ENCODE measurements at places on chromosomes 11 and 22.
A peak's percentile ranks its signal among the peaks of the same experiment; 100 is the strongest.

- no peaks in the 10 kb centered on the region for H3K4me1 ChIP-seq
- H3K27ac ChIP-seq: no peak overlapping the region
- no peak for DNase-seq
- peaks cover 42% of the 10 kb centered on the region for H3K27me3 ChIP-seq
- H3K36me3 ChIP-seq: no peaks in the 10 kb centered on the region
Observed at GRCh38 chr22:36901411-36902142, 11.9 kb upstream of the CSF2RB start.

DNA sequence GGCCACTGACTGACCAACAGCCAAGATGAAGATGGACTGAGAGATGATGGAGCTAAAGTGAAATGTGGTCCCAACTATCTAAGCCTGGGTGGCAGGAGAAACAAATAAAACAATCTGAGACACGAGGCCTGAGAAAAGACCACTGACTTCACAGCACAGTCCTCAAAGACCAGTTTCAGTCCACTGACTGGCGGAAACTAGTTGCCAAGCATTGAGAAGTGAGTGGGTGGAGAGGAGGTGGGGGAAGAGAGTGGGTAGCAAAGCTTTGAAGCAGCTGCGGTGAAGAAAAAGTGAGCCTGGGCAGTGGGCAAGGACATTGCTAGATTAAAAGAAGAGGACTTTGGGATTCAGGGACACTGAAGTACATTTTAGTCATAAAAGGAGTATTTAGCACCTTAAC, 1.9 kb downstream of the MS4A1 start:
- no peak overlapping the region for H3K4me3 ChIP-seq
- H3K36me3 ChIP-seq: no peaks in the 10 kb centered on the region
- no peaks in the 10 kb centered on the region for H3K4me1 ChIP-seq
- H3K27me3 ChIP-seq: peaks cover 6% of the 10 kb centered on the region

DNA sequence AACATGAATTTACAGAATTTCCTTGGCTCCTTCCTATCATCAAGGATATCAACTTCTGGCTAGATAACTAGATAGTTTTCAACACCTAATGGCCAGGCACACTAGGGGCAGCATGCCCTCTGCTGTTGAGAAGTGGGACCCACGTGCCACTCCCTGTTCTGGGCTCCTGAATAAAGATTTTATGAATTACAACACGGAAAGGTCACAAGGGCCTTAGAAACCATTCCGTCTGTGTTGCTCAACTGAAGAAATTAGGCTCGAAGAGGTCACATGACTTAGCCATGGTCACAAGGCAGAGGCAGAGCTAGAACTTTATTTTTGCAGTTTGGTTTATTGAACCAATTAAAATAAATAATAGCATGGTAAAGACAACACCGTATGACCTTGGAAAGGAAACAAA, 36.0 kb downstream of the PRCP start:
- H3K27ac ChIP-seq: no peak overlapping the region
- H3K36me3 ChIP-seq: no peaks in the 10 kb centered on the region
- H3K4me1 ChIP-seq: peaks cover 4% of the 10 kb centered on the region
- H3K4me3 ChIP-seq: no peak overlapping the region
- no peak for DNase-seq

GRCh38 chr22:30201945-30202344, 44.6 kb downstream of the LIF start:
- H3K4me1 ChIP-seq: peaks cover 59% of the 10 kb centered on the region
- peak overlapping the region; percentile 99 for H3K27ac ChIP-seq
- no peak overlapping the region for H3K4me3 ChIP-seq
- DNase-seq: peak; percentile 19

GRCh38 chr11:118877487-118878162, 6.1 kb upstream of the CXCR5 start:
- no peaks in the 10 kb centered on the region for H3K4me1 ChIP-seq
- no peak for DNase-seq
- no peak overlapping the region for H3K4me3 ChIP-seq
- peaks cover 4% of the 10 kb centered on the region for H3K27me3 ChIP-seq

GRCh38 chr11:12411806-12412727, 34.7 kb downstream of the PARVA start:
- H3K27me3 ChIP-seq: no peaks in the 10 kb centered on the region
- no peaks in the 10 kb centered on the region for H3K36me3 ChIP-seq
- DNase-seq: peak; percentile 45
- H3K4me1 ChIP-seq: peaks cover 72% of the 10 kb centered on the region
- H3K4me3 ChIP-seq: no peak overlapping the region

GRCh38 chr11:70544774-70545609, 146.7 kb downstream of the CTTN start:
- no peak for DNase-seq
- H3K4me1 ChIP-seq: peaks cover 4% of the 10 kb centered on the region
- H3K27ac ChIP-seq: no peak overlapping the region
- H3K27me3 ChIP-seq: no peaks in the 10 kb centered on the region

DNA sequence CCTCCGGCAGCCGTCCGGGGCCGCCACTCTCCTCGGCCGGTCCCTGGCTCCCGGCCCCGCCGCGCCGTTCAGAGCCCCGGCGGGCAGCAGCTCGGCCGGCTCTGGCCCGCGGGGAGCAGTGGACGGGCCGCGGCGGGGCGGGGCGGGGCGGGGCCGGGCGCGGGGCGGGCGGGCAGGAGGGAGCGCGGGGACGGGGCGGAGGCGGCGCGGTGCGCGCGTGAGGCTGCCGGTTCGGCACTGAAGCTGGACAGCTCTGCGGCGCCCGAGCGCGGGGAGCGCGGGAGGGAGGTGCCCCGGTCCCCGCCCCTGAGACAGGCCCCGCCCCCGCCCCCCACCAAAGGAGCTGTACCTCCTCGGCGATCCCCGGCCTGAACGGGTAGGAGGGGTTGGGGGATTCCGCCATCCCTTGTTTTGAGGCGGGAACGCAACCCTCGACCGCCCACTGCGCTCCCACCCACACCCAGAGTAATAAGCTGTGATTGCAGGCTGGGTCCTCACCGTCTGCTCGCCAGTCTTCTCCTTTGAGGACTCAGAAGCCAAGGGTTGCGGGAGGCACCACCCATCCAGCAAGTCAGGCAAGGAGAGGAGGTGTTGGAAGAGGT, at the start of gene DRD2:
Gene DRD2 (minus strand): TSS at position 239 of the 602 bp plus-strand sequence. CDS start 50,747 bp downstream, outside the sequence.
- peaks cover 92% of the 10 kb centered on the region for H3K27me3 ChIP-seq
- peak within 1 kb of the TSS; percentile 65 for H3K4me3 ChIP-seq
- peak; percentile 44 for DNase-seq
- H3K36me3 ChIP-seq: no peaks in the 10 kb centered on the region

- H3K4me3 ChIP-seq: no peak overlapping the region
- H3K27ac ChIP-seq: peak overlapping the region; percentile 84
- DNase-seq: no peak
- no peaks in the 10 kb centered on the region for H3K27me3 ChIP-seq
- H3K36me3 ChIP-seq: peaks cover 60% of the 10 kb centered on the region
Observed at GRCh38 chr11:67252831-67253239, 13.4 kb upstream of the GRK2 start.

DNA sequence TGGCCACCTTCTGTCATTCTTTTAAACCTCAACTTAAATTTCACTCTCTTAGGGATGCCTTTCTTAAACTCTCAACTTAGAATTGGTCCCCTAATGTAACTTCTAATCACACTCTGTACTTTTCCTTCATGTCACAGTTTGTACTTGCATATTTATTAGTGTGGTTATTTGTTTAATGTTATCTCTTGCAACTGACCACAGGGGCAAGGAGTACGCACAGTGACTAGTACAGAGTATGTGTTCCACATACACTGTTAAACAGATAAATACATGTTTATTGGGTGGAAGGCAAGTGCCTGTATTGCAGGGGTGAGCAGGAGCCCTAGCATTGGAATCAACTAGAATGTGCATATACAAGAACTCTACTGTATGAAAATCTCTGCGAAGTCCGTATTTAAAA, 554.0 kb downstream of the INSC start:
- no peaks in the 10 kb centered on the region for H3K36me3 ChIP-seq
- H3K27me3 ChIP-seq: peaks cover 2% of the 10 kb centered on the region
- H3K27ac ChIP-seq: no peak overlapping the region
